Stimulated activated CD8-positive, alpha-beta memory T cell treated with anti-CD3 and anti-CD28 coated beads, Interleukin-15, amount 100 ng/mL, for 1 hour (primary cell): ENCODE measurements at places on chromosomes 16 and 17.

- no peak for DNase-seq
Measured at GRCh38 chr16:47036201-47036600, 62.7 kb upstream of the DNAJA2 start.

GRCh38 chr17:55648086-55648485, 74.6 kb downstream of the TMEM100 start:
- DNase-seq, result no peak

GRCh38 chr17:65959630-65960029, 232.3 kb downstream of the CEP112 start:
- no peak for DNase-seq

- DNase-seq, result no peak
Measured at GRCh38 chr16:54437921-54438320, 151.3 kb upstream of the IRX3 start.

- DNase-seq, result no peak
Measured at GRCh38 chr16:78292844-78293380, 193.5 kb downstream of the WWOX start.

GRCh38 chr17:9062399-9062902, 41.1 kb downstream of the NTN1 start:
- DNase-seq, result no peak

GRCh38 chr16:74249846-74250245, 46.8 kb upstream of the PSMD7 start:
- DNase-seq, result no peak

DNA sequence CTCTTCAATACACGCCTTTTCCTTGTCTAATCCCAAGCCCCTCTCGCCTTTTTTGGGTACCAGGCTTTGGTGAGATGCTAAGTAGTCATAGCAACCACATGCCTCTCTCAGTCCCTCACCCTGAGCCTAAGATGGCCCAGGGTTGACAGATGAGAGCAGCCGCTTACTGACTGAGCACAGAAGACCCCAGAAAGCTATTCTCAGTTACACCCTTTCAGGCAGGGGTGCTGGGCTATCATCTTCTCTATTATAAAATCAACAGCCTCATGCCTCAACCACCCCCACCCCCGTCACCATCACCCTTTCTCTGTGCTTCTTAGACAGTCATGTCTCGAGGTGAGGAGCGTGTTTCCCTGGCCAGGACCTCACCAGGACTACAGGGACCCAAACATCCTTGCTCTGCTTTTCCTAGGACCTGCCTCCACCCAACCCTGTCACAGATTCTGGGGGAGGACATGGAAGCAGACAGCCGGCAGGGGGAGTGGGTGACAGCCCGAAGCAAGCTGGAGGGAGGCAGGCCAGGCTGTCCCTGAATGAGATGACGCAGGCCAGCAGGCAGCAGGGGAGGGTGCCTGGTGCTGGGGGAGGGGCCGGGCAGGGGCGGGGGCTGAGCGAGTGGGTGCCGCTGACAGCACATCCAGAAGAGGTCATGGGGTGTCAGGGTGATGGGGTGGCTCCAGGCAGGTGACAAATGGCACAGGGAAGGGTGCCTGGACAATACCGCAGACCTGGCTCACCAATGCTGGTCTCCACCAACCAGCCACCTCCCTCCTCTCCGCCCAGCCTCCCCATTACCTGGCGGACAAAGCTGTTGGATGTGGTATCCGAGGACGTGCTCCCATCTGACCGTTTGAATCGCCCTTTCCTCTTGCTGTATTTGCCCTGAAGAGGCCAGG, 3.1 kb downstream of the CACNB1 start:
- DNase-seq, result no peak

- no peak for DNase-seq
Measured at GRCh38 chr16:88486398-88487123, 33.5 kb downstream of the ZFPM1 start.

DNA sequence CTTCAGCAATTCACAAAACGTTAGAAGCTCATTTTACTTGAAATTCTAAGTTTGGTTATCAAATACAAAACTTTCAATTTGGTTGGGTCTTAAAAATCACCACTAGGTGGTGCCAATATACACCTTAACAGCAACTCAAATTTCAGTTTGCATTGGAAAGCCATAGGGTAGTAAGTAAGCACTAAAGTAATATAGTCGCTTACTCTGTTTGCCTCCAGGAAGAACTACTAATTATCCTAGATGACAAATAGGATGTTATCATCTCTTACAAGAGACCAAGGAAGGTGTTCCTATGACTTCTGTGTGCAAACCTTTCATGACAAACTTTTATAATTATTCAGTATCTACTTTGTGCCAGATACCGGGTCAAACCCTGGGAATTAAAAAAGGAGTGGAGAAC, 93.3 kb downstream of the MYO1D start:
- no peak for DNase-seq

DNA sequence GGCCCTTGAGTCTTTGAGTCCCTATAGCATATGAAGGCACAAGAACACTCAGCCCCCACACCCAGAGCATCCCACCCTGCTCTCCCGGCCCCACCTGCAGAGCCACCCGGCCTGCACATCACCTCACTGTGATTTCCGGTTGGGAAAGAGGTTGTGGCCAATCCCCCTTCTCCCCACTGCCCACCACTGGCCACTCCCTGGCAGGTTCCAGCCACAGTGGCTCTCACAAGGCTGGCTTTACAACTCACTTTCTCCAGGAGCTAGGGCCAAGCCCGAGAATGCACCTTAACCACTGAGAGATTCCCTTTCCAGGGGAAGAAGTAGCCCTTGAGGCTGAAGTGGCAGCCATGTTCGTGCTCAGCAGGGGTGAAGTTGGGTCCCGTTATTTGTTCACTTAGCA, 123.9 kb downstream of the C16orf78 start:
- DNase-seq, result no peak

DNA sequence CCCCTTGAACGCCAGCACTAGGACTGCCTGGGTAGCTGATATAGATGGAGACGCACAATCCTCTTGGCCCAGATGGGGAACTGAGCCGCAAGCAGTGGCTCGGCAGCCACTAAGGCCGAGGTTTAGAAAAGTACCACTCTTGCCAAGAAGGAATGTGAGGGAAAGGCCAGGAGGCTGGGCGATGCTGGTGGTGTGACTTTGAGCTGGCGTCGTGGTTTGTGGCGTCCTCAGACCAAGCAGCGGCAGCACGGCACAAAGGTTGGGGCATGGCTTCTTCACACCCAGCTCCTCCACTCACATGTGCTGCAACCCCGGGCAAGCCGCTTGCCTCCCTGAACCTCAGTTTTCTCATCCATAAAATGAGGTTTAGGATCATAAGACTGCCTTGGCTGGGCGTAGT, 15.6 kb downstream of the DCAKD start:
- DNase-seq, result no peak

DNA sequence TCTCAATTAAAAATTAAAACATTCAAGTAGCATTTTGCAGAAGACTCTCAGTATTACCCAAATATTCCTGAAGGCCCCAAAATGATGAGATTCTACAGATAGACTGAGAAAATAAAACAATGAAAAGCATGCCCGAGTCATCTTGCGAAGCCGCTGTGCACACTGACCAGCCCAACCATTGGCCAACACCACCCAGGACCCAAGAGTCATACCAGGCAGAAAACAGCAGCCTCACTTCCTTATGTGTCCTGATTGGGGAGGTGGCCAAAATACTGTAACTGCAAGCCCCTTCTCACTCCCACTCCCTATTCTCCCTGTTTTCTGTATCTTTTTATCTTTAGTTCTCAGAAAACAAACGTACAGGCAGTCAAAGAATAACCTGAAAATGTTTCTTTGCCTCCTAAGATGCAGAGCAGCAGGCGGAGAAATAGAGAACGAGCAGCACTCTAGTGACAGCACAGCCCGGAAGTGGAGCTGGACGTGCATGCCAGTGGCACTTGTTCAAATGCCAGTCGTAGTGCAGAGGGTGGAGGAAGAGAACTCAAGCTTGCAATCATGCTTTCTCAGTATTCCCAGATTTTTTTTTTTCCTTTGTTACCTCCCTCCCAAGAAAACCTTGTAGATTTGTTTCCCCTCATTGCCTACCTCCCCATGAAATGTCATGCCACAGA, 182.3 kb upstream of the SOX9 start:
- no peak for DNase-seq

GRCh38 chr17:39074676-39075075, 76.8 kb downstream of the PLXDC1 start:
- DNase-seq, result no peak

DNA sequence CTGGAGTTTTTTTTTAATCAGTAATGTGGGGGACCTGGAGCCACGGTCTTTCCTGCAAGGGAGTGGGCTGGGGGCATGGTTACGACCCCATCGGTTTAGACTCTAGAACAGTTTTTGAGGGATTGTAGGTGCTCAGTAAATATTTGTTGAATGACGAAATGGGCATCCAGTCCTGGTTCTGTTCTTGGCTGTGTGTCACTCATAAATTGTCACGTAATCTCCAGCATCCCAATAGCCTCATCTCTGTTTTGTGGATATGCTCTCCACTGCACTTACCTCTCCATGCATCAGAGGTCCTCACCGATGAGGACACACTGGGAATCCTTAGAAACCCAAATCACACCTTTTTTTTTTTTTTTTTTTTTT, 497 bp upstream of the SLC38A7 start:
- DNase-seq, result no peak

DNA sequence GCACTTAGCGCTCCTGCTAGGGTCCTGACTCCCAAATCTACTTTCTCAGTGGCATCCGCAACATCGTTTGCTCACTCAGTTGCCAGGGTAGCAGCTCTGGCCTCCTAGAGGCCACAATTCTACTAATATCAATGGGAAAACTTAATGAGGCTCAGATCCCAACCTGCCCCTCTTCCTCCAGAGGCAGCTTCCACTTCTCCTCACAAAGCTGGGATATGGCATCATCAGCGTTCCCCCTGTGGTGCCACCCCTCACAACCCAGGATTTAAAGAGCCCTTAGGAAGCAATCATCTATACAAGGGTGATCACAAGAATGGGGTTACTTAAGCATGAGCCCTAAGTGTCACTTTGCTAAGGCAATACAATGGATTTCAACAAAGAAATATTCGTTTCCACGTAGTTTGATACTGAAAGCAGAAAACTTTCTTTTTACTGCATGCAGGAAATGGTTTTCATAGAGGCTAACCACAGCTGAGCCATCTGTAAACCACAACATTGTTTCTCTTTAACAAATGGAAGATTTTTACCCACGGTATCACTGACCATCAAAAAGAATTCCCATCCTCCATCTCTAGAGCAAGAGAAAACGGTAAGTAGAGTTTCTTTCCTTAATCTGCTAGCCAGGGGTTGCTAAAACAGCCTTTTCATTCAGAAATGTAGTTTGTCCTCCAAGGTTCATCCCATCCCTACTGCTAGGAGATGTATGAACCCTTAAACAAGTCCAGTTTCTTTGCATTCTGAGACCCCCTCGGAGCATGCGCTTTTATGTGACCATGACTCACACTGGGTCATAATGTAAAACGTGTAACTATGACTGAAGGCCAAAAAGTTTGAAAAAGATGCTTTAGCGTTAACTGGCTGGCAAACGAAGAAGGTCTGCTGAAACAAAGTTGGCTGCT, 68.3 kb upstream of the BCAR1 start:
- no peak for DNase-seq

DNA sequence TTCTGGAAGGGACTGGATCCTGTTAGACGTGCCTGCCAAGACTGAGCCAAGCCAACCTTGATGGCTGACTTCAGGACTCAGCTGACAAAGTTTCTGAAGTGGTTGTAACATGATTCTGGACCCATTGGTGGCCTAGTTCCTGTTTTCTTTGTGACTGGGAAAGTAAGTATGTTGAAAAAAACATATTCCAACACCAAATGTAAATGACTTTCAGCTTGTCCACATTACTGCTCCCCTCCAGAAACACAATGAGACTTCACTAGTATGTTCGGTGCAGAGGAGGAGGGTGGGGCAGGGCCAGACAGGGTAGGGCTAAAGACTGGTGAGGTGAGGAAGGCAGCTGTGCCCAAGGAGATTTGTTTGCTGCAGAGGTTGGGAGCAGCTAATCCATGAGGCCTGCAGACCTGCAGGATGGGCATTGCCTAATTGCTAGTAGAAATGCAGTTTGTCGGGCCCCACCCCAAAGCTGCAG, 26.4 kb downstream of the NMT1 start:
- DNase-seq, result no peak

GRCh38 chr16:85820604-85821372, 21.3 kb downstream of the COX4I1 start:
- no peak for DNase-seq
